ENCODE measurements at places on chromosomes 3 and 15.

- DNase-seq: no peak
These were observed 4.7 kb upstream of the NRROS start for GRCh38 chr3:196634829-196635228.

DNA sequence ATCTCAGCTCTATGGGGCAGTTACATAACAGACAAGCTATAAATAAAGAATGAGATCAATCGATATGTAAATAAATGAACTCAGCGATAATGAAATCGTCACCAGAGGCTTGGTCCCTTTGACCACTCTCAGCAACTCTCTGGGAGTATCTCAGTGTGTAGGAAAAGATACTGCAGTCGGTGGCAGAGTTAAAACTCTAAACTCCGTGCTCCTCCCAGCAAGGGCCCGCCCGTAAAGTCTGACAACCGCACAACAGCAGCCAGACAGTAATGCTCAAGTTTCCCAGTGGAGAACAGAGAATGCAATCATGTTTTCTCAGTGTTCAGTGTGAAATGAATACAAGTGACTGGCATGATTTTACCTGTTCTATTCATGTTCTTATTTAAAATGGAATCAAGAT, 28.3 kb upstream of the IGF1R start:
- DNase-seq: no peak

DNA sequence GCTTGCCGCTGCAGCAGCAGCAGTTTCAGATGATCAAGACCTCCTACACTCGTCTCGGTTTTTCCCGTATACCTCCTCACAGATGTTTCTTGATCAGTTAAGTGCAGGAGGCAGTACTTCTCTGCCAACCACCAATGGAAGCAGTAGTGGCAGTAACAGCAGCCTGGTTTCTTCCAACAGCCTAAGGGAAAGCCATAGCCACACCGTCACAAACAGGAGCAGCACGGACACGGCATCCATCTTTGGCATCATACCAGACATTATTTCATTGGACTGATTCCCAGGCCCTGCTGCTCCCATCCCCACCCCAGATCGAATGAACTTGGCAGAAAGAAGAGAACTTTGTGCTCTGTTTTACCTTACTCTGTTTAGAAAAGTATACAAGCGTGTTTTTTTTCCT, 17.6 kb downstream of the CALML4 start:
- no peak for DNase-seq

DNA sequence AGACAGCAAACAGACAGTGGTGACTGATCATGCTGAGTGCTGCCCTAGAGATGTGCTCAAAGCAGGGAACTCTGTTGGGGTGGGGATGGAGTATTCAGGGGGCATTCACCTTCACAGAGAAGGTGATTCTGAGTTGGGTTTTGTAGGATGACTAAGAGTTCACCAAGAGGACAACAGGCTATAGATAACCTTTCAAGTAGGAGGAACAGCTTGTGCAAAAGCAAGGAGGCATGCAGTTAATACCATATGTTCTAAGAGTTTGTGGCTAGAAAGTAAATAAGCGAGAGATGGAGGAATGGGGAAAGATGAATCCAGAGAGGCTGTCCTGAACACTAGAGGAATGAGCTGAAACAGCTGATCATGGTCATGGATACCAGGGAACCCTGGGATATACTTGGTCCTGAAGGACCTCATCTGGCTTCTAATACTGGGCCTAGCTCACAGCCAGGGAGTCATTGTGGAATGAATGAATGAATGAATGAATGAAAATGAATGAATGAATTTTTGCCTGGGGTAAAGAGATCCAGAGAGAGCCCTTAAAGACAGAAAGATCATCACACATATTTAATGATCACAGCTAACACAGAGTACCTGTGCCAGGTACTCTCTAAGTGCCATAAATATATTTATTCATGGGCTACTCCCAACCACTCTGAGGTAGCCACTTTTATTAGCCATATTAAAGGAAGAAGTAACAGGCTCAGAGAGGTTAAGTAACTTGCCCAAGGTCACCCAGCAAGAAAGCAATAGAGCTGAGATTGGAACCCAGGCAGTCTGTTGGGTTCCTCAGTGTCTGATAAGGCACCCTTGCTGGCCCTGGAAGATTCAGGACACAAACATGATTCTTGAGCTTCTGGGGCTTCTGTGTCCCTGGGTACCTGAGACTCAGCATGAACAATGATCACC, 22.0 kb downstream of the SMAD6 start:
- no peak for DNase-seq

- DNase-seq: peak; percentile 8
These were observed 455.0 kb upstream of the THBS1 start for GRCh38 chr15:39125904-39126303.

DNA sequence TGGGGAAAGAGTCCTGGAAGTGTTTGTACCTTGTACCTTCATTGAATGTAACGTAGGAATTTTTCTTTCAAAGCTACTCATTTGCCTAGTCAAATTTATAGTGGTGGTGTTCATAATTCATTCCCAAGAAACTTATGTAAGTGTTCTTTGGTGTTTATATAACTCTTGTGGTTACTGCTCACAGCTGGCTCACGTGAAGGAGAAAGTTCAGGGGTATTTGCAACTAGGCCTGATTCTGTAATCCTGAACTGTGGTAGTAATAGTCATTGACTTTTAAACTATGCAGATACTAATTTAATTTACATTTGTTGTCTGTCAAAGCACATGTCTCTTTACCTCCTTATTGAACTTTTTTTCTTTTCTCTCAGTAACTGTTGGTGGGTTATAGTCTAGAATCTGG, 50.5 kb upstream of the TEX264 start:
- no peak for DNase-seq

GRCh38 chr3:141486746-141487520, at the start of gene RASA2:
Gene RASA2 (plus strand): TSS chr3:141487027. CDS start chr3:141487084, 57 bp downstream.
- DNase-seq: peak; percentile 48

DNA sequence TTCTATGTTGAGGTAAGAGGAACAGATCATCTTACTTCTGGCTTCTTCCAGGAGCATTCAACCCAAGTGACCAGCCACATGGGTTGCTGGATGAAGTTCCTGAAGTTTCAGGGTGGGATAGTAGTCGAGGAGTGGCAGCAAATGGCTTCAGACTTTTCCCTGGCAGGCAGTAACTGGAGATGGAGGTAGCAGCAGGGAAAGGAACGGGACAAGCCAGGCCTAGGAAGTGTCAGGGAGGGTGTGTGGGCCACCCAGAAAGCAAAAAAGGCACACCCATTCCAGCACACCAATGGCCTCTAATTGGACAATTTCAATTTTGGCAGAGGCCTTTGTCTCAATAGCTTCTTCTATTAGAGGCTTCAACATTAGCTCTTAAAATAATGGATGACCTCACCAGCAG, 498.6 kb upstream of the ATP11B start:
- DNase-seq: no peak

DNA sequence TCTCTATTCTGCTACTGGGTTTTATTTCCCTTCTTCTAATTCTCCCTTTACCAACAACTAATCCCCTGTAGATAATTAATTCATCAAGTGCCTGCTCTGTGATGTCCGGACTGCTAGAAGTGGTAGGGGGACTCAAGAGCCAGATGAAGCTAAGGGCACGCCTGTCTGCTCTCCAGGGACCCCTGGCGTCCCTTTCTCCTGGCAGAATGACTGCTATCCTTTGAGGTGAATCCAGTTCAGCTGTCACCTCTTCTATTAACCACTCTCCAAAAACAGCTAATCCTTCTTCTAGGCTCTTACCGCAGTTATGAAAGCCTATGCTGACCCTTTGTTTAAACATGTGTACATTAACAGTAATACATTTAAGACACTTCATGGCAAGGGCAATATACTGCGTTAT, 1.4 kb upstream of the CHRNA7 start:
- no peak for DNase-seq

DNA sequence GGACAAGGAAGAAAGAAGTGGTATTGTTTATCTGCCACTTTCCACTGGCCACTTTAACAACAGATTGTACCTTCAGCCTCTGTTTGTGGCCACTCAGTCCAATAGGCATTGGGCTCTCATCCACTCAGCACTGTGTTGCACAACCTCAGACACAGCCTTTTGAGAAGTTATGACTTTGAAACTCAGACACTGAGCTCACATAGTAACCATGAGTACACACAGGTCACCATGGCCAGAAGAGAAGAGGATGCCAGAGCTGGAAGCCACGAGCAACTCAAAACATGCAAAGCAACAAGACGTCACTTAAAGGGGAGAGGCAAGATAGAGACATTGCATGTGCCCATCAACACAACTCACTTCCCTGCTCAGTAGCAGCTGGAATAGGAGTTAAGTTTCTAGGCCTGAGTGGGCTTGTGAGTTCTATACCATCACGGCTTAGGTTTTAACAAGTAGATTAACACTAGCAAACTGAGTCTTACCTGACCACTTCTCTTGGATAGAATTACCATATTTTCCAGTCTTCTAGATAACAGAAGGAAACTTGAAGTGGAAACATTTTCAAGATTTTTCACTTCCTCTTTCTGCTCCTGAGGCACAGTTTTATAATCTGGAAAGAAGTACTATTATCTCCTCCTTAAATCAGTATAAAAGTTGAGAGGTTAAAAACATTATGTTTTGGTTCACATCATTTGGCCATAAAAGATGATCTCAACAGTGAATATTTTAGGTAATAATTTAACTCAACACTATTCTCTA, 103.5 kb downstream of the IMPG2 start:
- no peak for DNase-seq

- DNase-seq: no peak
These were observed 78.9 kb upstream of the CFAP20DC start for GRCh38 chr3:59128685-59129084.

DNA sequence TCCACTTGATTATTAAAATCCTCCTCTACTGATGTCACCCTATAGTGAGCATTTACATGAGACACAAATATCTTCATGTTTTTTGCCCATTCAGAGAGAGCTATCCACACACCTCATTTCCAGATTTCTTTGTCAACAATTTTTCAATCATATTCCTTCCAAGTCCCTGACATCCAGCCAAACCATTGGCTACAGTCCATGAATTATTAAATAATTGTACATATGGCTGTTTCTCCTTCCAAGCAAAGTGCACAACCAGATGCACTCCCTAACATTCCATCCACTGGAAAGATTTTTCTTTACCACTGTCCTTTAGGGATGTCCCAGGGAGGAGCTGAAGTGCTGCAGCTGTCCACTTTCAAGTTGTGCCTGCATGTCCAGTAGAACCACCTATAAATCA, 328.0 kb upstream of the MDFIC2 start:
- DNase-seq: no peak

DNA sequence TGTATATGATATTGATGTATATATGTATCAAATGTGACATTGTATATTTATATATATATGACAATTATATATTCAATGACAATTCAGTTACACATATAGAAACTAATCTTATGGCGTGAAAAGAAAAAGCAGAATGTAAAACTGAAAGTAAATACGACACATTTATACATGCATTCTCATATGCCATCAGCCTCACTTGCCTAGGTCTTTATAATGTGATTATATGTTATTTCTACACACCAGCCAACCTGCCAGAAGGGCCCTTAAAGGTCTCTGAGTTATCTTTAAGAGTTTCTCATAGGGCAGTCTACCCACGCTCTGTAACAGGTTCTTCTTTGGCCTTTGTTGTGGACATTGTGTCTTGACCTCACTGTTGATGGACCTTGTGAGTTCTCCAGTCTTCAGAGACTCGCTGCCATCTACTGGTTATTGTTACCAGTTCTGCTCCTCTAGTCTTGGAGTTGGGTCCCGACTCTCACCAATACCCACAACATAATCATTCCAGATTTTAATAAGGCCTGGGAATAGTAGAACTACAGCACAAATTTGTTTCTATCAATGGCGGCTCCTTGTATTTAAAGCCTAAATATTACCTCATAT, 371.5 kb upstream of the GOLIM4 start:
- DNase-seq: peak; percentile 20

DNA sequence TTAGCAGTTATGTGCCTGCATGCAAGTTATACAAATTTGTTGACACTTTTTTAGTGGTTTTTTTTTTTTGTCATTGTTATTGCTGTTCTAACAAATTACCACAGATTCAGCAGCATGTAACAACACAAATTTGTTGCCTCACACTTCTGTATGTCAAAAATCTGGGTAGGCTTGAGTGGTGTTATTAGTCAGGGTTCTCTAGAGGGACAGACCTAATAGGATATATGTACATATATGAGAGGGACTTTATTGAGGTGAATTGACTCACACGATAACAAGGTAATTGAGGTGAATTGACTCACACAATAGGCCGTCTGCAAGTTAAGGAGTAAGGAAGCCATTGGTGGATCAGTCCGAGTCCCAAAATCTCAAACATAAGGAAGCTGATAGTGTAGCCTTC, 15.0 kb upstream of the PLSCR1 start:
- DNase-seq: no peak

DNA sequence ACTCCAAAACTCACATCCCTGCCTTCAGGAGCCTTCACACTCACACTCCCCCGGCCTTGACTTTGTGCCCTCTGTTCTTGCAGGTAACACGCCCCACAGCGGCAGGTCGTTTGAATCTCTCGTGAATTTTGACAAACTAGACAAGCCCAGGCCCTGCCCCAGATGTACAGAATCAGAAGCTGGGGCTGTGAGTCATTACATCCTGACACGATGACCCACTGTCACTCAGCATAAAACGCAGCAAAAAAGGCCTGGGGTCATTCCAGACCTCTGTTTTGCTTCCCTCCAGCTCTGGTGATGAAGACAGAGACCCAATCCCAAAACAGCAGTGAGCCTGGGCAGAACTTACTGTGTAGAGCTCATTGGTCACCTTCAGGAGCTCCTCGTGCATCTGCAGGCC, 116.4 kb upstream of the RAD18 start:
- no peak for DNase-seq

DNA sequence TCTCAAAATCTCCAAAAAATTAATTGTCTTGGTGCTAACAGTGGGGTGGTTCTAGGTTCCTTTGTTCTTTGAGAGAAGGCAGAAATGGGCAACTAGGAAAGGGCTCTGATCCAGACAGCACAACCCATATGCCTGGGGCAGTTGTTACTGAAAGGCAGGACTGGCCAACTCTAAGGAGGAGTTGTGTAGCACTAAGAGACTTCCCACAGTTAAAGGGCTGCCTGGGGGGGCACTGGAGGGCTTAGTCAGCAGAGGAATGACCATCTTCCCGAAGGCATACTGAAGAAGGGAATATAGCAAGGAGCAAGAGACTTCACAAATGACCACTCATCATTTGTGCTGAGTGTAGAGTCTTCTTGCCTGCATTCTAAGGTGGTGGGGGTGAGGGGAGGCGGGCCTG, 15.8 kb downstream of the ILDR1 start:
- no peak for DNase-seq

DNA sequence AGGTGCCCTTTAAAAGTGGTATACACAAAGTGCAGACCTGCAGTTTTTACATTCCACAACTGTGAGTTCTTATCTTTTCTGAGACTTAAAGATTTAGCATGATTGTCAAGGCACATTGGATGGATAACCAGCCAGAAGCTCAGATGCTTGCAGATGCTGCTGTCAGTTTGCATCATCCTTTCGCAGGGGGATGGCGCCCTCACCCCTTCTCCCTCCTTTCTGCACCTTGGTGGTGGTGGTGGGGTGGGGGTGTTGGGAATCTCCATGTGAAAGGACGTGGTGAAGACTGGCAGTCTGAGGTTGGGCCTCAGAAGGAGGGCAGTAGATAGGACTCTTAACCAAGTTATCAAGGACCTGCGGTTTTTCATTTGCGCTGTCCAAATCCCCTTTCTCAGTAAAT, 309.6 kb upstream of the SEMA6D start:
- no peak for DNase-seq

- DNase-seq: peak; percentile 97
These were observed at the start of the genes EIF2A and SERP1 for GRCh38 chr3:150546226-150547044. Gene EIF2A (plus strand): TSS chr3:150546787. CDS start chr3:150546803, 16 bp downstream. Gene SERP1 (minus strand): TSS chr3:150546496. CDS start chr3:150546135, 361 bp downstream.

Measured in KG1 (cell line).